ENCODE measurements at places on chromosomes 12 and 14.

DNA sequence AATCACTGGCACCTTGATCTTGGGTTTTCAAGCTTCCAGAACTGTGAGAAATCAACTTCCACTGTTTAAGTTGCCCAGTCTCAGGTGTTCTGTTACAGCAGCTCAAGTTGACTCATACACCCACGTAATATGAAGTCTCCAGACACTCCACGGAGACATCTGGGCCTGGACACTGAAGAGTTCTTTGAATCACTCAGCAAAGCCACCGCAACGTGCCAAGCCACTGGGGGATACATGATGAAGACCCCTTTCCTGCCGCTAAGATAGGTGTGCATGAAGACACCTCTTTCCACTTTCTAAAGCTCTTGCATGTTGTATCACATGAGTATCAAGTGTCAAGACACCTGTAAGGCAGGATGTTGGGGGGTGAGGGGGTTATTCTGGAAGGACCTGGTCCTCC is 311.7 kb upstream of the RTL1 start:
- DNase-seq: no peak

GRCh38 chr14:101078892-101079221 is 175.3 kb upstream of the RTL1 start:
- DNase-seq: no peak

DNA sequence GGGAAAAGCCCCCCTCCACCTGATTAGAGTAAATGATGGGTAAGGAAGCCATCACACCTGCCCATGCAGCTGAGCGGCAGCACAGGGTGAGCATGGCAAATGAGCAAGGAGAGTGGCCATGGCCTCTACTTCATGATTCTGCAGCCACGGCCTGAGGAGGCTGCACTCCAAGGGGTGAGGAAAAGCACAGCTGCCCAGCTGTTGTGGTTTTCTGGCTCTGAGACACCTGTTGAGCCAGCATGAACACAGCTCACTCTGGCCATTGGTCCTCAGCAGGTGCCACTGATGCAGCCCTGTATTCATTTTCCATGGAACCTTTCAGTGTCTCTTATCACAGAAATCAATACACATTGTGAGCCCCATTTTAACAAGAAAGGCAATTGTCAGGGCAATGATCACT is 707.2 kb downstream of the AACS start:
- DNase-seq: no peak

DNA sequence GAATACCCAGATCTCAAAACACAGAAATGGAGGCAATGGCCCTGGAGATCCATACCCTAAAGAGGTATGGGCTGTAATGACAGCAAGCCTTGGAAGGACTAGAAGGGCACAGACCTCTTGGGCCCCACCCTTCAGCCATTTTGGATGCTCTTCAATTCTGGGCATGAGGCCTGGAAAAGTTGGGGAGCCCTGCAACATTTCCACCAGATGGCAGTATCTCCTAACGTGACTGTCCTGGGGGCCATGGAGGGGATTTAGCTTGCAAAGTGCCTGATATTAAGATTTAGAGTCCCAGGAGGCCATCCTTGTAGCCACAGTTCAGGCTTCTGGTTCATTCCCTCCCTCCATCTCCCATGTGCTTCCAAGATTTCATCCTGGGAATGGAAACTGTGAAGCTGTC is 30.2 kb downstream of the KCNA5 start:
- no peak for DNase-seq

- no peak for DNase-seq
Measured at GRCh38 chr14:70646705-70647104, 5.0 kb downstream of the TTC9 start.

DNA sequence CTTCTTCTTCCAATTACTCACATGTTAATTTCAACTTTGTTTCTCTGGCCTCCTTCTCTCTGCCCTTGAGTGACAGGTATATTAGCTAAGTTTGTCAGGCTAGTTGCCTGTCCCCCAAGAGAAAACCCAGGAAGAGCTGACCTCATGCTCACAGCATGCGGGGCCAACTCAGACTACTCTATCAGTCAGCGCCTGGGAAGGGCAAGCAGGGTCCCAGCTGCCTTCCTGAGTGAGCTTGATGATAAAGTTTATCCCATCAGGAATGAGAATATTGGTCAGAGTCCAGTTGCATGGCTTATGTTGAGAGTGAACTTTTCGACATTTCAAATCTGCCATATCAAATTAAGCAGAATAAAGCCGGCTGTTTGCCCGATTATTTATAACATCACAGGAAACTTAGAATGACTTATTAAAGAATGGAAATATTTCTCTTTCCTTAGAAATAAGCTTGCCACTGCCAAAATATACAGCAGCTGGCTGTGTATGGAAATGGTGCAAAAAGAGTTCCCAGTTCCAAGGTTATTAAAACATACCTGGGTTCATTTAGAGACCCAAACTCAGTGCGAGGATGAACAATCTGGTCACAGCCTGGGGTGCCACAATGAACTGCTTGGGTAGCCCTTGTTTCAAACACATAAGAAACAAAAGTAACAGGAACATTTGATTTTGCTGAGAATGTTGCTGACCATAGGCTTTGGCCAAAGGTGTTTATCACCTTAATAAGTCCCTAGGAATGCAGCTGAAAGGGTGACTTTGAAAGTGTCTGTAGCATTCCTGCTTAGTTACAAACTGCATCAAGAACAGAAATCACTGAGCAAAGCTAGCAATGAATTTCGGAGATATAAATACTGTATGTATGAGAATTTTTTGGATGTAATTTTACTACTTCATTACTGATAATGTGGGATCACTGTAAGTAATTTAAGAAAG is 1553.8 kb upstream of the FLRT2 start:
- no peak for DNase-seq

- DNase-seq: no peak
Measured at GRCh38 chr12:70645494-70646317, 8.5 kb upstream of the PTPRB start.

DNA sequence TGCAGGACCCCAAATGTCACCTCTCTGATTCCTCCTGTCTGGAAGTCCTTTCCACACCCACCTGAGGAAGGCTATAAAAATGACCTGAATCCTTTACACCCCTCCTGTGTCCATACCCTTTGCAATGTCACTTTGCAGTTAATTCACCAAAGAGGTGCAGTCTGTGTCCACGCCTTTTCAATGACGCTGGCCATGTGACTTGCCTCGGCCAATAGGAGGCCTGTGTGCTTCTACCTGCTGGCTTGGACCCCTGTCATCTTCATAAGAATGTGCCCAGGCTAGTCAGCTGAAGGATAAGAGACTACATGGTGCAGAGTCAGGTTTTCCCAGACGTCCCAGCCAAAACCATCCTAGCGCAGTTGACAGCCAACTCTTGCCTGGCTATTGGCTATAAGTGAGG is 101.4 kb downstream of the KSR2 start:
- no peak for DNase-seq

- no peak for DNase-seq
Measured at GRCh38 chr12:89064780-89065179, 287.5 kb downstream of the DUSP6 start.

DNA sequence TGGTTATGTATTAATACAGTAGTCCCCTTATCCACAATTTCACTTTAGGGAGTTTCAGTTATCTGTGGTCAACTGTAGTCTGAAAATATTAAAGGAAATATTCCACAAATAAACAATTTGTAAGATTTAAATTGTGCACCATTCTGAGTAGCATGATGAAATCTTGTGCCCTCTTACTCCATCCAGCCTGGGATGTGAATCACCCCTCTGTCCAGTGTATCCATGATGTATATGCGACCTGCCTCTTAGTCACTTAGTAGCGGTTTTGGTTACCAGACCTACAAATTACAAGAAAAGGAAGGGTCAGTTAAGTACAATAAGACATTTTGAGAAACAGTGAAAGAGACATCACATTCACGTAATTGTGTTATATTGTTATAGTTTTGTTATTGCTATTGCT is 39.9 kb upstream of the MDGA2 start:
- DNase-seq: no peak

DNA sequence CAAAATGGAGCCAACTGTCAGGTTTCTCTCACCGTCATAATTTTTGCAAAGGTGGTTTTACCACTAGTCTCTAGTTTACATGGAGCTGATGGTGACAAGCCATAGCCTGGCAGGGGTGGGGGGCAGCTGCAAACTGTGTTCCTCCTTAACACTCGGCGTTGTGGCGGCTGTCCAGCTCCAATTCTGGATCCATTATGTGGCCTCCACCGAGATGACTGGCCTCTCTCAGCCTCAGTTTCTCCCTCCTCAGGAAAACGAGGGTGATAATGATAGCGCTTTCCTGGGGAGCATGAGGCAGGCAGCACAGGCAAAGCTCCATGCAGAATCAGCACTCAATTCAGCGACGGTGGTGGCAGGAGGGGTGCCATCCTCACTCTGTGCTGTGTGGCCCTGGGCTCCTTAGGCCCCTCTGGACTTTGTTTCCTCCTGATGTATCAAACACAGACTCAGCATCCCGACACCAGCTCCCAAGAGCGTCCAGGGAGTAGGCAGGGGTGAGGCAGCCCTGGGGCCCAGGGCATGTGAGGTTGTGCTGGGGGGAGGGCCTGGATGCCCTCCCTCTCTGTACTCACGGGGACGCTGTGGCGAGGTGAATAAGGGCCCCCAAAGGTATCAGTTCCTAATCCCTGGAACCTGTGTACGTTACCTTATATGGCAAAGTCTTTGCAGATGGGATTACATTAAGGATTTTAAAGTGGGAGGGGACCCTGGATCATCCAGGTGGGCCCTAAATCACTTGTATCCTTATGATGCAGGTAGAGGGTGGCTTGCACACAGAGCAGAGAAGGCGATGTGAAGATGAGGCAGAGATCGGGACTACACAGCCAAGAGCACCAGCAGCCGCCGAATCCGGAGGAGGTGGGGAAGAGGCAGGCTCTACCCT is 46.8 kb upstream of the EIF5 start:
- DNase-seq: no peak

- DNase-seq: no peak
Measured at GRCh38 chr14:50943943-50944646, at the start of gene PYGL. TSS of gene PYGL (minus strand) at chr14:50944483. CDS start at chr14:50944403, 80 bp downstream.

- DNase-seq: no peak
Measured at GRCh38 chr12:23055004-23055403, 430.0 kb downstream of the ETNK1 start.

DNA sequence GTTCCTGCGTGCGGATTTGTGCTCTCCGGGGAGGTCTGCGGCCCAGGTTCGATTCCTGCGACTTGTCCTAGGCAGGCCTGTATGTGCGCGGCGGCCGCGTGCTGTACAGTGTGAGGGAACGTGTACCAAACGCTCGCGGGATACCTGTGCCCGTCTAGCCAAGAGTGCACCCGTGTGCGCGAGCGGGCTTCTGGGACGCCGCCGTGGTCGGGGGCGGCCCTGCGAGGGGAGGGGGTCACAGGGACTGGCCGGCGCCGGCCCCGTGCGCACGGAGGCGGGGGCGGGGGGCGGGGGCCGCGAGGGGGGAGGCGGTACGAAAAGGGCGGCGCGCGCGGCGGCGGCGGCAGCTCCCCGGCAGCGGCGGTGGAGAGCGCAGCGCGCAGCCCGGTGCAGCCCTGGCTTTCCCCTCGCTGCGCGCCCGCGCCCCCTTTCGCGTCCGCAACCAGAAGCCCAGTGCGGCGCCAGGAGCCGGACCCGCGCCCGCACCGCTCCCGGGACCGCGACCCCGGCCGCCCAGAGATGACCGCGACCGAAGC is at the start of gene DLK1:
Gene DLK1, plus strand, starts transcription at position 343 of the 536 bp plus-strand sequence. Its CDS starts 177 bp downstream, at position 520.
- no peak for DNase-seq

DNA sequence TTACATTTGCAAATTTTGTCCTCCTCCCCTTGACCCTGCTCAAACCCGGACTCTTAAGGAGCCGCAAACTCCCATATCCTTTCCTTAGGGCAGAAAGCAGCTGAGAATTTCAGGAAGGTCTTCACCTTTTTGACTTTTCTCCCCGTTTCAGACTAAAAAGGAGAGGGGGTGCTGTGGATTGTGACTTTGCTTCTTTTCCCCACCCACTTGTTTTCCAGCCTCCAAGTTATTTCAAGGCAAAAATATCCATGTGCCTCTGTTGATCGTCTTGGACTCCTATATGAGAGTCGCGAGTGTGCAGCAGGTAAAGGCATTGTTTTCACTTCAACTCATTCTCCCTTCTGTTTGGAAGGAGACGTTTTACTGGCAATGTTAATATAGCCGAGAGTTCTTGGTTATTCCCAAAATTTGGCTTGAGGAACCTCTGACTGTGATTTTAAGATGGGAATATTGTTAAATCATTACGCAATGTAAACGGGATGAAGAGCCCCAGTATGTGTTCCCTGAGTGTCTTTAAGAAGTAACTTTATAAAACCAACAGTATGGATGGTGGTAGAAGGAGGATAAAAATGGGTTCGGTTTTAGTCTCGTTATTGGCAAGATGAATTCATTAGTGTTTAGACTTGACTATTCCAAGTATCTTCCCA is 663 bp downstream of the LRRK2 start:
- no peak for DNase-seq

- no peak for DNase-seq
Measured at GRCh38 chr12:95248604-95249360, 31.2 kb downstream of the VEZT start.

GRCh38 chr14:77219591-77219990 is 38.0 kb downstream of the TMEM63C start:
- no peak for DNase-seq

DNA sequence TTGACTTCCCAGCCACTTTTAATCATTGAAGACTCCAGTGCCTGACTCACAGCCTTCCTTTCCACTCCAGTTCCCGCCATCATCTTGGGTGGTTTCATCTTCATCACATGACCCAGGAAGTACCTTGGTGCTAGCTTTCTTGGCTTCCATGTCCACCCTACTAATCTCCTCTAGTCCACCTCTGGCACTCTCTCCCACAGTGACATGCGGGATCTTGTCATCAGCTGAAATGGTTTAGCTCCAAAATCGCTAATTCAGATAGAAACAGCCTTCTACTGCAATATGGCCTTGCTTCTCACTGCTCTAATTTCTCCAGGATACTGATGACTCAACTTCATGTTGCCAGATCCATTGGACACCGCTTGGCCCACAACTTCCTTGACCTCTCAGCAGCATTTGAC is 24.5 kb downstream of the WDR20 start:
- no peak for DNase-seq

DNA sequence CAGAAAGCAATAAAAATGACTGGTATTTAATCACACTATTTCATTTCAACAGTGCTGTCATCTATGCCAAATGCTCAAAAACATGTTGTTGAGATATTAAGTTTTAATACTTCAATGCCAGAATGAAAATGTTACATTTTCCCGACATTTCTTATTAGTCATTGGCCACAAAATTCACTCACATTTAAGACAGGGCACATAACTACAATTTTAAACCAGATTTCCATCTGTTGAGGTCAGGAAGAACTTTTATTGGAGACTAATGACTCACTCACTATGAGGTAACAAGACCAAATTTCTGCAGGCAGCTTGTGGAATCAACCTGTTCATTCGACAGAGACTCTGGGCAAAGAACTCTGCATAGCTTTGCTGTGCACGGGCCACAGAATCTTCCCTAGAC is 36.8 kb downstream of the PPTC7 start:
- no peak for DNase-seq

GRCh38 chr14:74456684-74457564 is 30.9 kb upstream of the SYNDIG1L start:
- no peak for DNase-seq

DNA sequence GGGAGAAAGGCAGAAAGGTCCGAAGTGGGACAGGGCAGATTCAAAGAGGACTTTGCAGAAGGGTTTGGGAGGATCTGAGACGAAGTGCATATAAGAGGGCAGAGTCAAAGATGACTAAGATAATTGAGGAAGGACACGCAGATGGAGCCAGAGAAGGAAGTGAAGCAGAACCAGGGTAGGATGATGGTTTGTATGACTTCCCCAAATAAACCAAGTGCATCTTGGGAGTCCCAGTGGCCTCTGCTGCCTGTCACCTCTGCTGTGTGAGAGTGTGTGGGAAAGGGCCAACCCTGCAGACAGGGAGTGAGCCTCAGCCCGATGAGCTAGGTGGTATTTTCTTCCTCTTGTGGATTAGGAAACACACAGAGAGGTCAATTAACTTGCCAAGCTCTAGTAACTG is 36.8 kb downstream of the FLVCR2 start:
- DNase-seq: no peak
